ENCODE measurements at places on chromosomes 1 and 21.

DNA sequence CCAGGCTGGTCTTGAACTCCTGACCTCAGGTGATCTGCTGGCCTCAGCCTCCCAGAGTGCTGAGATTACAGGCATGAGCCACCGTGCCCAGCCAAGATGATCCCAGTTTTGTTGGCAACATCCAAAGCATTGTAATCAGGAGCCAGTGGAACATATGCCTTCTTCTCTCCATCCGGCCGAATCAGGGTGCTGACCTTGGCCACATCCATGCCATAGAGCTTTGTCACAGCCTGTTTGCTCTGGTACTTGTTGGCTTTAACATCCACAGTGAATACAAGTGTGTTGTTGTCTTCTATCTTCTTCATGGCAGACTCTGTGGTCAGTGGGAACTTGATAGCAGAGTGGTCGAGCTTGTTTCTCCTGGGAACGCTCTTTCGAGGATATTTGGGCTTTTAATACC, 17.1 kb downstream of the TNFRSF8 start:
- DNase-seq: no peak

- no peak for DNase-seq
These were observed 173.0 kb downstream of the PGBD5 start for GRCh38 chr1:230253150-230253549.

- DNase-seq: peak; percentile 29
These were observed 30.5 kb downstream of the EEIG2 start for GRCh38 chr1:108590441-108590840.

GRCh38 chr1:237416924-237417655, 375.1 kb downstream of the RYR2 start:
- DNase-seq: no peak

- DNase-seq: no peak
These were observed 62.6 kb upstream of the CYYR1 start for GRCh38 chr21:26635681-26636080.

DNA sequence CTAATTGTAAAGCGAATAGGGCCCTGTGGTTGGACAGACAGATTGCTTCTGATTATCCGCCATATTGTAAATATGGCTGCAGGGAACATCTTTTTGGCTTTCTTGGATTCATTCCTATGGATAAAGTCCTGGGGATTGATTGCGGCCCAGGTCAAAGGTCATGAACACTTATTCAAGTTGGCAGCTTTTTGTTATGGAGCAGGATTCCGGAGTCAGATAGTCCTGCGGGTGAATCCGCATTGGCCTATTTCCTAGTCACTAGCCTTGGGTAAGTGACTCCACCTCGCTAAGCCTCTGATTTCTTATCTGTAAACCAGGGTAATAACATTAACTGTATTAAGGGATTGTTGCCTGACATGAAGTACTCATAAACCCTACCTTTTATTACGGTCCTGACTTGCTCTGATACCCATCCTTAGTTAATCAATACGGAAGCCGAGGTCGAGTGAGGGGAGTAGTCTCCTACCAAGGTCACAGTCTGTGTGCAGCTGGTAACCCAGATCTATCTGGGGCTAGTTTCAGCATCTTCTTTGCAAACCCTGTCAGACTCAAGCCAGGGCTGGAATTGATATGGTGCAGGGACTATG, 31.7 kb downstream of the EDN2 start:
- DNase-seq: no peak

GRCh38 chr1:38360807-38361206, 314.2 kb upstream of the POU3F1 start:
- DNase-seq: no peak
